AG04450 (cell line): ENCODE measurements at places on chromosomes 11 and 22.
A peak's percentile ranks its signal among the peaks of the same experiment; 100 is the strongest.

DNA sequence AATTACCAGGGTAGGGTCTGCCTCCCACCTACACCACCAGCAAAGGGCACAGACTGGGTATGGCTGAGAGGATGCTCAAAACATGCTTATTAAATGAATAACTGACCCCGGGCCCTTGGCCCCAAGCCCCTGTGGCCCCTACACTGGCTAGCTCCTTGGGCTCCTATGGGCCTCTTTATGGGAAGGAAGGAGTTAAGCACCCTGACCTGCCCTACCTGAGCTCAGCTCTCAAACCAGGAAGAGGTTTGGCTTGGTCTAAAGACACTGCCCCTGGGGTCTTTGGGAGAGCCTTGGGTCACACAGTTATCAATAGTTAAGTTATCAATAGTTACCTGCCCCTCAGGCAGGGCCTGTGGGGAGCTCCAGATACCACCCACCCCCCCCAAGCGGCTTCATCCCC is 1.2 kb downstream of the USH1C start:
- DNase-seq = no peak

- no peak for DNase-seq
Observed at GRCh38 chr11:122145715-122146274, 29.8 kb upstream of the BLID start.

- no peak for DNase-seq
Observed at GRCh38 chr11:68002938-68003845, 705 bp downstream of the UNC93B1 start.

- DNase-seq = no peak
Observed at GRCh38 chr11:45993531-45994001, 71.1 kb downstream of the LARGE2 start.

DNA sequence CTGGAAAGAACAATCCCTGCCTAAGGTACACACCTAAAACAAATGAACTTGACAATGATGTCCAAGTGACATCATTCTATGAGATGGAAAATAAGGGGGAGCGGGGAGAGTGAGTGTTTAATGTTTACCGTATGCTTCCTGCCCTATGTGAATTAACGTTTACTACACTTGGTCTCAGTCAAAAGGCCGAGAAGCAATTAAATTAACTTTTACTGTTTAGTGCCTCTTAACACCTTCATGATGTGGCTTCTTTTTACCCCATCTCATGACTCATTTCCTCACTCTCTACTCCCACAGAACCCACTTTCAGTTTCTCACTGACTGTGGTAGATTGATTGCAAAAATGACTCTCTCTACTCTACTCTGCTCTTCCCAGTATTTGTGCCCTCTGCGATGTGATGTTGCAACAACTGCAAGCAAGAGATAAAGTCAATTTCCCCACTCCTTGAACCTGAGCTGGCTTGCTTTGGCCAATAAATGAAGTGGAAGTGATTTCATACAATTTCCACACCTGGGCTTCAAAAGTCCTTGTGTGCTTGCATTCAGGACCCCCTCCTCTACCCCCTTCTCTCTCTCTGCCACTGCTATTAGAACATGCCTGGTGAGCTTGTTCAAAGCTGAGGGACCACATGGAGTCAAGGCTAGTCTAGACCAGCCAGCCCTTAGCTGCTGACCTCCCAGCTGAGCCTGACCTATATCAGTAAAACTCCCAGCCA is 11.6 kb upstream of the ALKBH3 start:
- no peak for DNase-seq

- no peak for DNase-seq
Observed at GRCh38 chr11:79232346-79232745, 208.5 kb downstream of the TENM4 start.

GRCh38 chr11:90818196-90818745 is 595.4 kb upstream of the CHORDC1 start:
- DNase-seq = no peak

- DNase-seq = no peak
Observed at GRCh38 chr11:28874706-28875105, 766.5 kb downstream of the METTL15 start.

DNA sequence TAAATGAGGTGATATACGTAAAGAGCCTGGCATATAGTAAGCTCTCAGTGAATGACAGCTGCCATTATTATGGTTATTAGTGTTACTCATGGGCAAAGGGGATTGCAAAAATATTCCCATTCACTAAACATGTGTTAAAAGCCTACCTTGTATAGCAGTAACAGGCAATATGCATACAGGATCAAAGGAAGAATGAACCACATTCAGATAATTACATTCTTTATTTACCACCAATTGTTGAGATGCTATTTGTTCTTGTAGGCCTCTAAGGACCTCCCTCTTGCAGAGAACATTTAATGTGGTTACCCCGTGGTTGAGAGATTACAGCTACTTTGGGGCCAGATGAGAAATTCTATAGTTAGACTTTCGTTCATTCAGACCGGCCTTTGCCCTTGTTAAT is 82.7 kb upstream of the DRD2 start:
- no peak for DNase-seq

- DNase-seq = peak; percentile 77
Observed at GRCh38 chr22:19799322-19800190, 39.0 kb downstream of the TBX1 start.

DNA sequence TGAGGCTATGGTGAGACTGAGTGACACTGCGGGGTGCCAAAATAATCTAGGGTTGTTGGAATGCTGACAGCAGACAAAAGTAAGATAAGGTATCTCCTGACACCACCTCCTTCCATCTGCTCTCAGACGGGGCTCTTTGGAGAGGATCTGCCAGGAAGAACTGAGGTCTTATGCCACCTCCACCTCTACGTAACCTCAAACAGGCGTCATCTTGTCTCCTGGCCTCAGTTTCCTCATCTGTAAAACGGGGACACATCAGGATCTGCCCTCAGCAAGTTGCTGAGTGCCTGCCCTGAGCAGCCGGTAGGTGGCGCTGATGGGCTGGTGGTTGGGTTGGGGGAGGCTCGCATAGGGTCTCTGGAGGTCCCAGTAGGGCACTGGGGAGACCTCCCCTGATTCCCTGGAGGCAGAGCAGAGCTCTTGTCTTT is 1.7 kb upstream of the MYEOV start:
- no peak for DNase-seq
